ENCODE measurements at places on chromosomes 12 and 14.
A peak's percentile ranks its signal among the peaks of the same experiment; 100 is the strongest.

GRCh38 chr14:38442208-38442607 is 186.3 kb upstream of the CLEC14A start:
- H3K27me3 ChIP-seq: no peaks in the 10 kb centered on the region
- DNase-seq: no peak
- no peak overlapping the region for H3K4me3 ChIP-seq
- H3K4me1 ChIP-seq: no peaks in the 10 kb centered on the region

DNA sequence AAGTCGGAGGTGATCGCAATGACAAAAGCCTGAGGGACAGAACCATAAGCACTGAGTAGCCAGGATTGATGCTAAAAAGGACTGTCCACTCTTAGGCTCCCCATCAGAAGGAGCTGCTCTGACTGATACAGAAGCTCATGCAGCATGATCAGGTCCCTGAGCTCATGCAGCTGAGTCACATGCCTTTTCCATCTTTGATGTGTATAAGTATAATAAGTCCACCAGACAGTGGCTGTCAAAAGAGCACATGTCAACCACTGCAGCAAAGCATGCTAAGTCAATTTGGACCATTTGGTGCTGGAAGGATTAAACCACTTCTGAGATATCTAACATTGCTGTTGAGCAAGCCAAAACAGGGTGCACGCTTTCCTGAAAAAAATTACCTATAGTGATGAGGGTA is 144.1 kb downstream of the NTF3 start:
- no peaks in the 10 kb centered on the region for H3K27me3 ChIP-seq
- no peak overlapping the region for H3K4me3 ChIP-seq
- no peaks in the 10 kb centered on the region for H3K36me3 ChIP-seq

DNA sequence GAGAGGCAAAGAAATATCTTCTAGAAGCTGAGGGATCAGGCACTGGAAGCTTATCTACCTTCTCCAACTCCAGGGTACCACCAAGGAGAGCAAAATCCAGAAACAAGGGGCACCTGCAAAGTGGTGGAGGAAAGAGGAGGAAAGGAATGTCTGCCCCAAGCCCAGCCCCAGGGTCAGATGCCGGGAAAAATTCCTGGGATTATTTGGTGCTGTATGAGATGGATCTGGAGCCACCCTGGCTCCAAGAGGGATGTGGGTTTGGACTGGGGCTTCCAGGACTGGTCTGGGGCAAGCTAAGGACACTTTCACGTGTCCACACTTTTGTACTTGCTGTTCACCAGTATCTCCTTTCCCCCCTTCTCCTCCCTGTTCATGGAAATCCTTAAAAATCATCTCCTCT is 69.8 kb downstream of the DPF3 start:
- no peaks in the 10 kb centered on the region for H3K27me3 ChIP-seq
- no peak overlapping the region for H3K27ac ChIP-seq
- H3K4me1 ChIP-seq: no peaks in the 10 kb centered on the region
- H3K4me3 ChIP-seq: no peak overlapping the region
- no peaks in the 10 kb centered on the region for H3K36me3 ChIP-seq
- DNase-seq: no peak

GRCh38 chr14:102686196-102686801 is 91.0 kb upstream of the TRAF3 start:
- H3K27me3 ChIP-seq: no peaks in the 10 kb centered on the region
- no peak for DNase-seq
- H3K4me3 ChIP-seq: no peak overlapping the region
- H3K36me3 ChIP-seq: no peaks in the 10 kb centered on the region
- peaks cover 30% of the 10 kb centered on the region for H3K4me1 ChIP-seq
- H3K27ac ChIP-seq: no peak overlapping the region

- H3K4me3 ChIP-seq: peak overlapping the region; percentile 70
- DNase-seq: no peak
- H3K36me3 ChIP-seq: peaks cover 1% of the 10 kb centered on the region
- H3K27me3 ChIP-seq: no peaks in the 10 kb centered on the region
- H3K4me1 ChIP-seq: peaks cover 4% of the 10 kb centered on the region
- H3K27ac ChIP-seq: peak overlapping the region; percentile 100
Observed at GRCh38 chr12:69240631-69240995, 1.2 kb downstream of the CPSF6 start.

- no peaks in the 10 kb centered on the region for H3K36me3 ChIP-seq
- H3K27me3 ChIP-seq: no peaks in the 10 kb centered on the region
- no peaks in the 10 kb centered on the region for H3K4me1 ChIP-seq
- H3K27ac ChIP-seq: no peak overlapping the region
Observed at GRCh38 chr12:67797753-67798152, 149.2 kb downstream of the DYRK2 start.

DNA sequence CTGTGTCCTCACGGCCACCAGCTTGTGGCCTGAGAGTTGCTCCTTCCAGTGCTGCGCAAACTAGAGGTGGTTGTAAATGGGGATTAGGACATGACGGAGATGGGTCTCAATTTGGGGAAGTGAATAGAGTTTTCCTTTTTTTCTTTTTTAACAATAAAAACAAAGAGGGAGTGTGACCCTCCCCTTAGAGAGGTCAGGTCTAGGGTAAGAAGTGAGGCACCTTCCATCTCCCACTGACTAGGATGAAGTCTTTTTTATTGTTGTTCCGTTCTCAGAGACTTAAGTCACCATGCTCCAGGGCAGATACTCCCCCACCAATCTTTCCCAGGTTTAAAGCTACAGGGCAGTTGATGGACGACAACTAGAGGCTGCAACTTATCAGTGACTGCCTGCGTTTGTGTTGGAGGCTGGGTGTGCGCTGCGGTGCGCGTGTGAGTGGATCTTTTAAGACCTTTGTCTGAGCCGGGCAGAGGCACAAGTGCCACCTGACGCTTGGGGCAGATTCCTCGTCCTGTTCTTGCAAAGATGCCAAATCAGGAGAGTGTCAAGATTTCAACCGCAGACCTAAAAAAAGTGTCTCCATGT is 2.1 kb upstream of the GSC start:
- DNase-seq: no peak
- no peaks in the 10 kb centered on the region for H3K36me3 ChIP-seq
- no peaks in the 10 kb centered on the region for H3K4me1 ChIP-seq
- no peak overlapping the region for H3K4me3 ChIP-seq
- no peak overlapping the region for H3K27ac ChIP-seq
- H3K27me3 ChIP-seq: peaks cover 2% of the 10 kb centered on the region

DNA sequence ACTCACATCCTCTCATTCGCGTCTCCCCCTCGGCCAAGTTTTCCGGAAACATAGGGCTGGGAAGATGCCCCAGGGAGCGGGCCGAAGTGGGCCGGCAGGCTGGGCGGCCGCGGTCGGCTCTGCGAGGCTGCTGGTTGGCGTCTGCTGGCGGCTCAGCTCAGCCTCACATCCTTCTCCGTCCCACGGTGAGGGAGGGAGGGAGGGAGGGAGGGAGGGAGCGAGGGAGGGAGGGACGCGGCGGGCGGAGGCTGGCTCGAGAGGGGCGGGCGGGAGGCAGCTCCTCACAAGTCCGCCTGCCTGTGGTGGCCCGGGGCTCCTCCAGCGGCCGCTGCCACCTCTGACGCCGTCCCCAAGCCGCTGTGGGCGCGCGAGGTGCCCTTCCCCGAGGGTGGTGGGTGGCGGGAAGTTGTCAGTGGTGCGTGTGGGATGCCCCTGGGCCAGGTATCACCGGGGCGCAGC is 93.8 kb downstream of the RFLNA start:
- no peak overlapping the region for H3K27ac ChIP-seq
- H3K36me3 ChIP-seq: no peaks in the 10 kb centered on the region
- no peaks in the 10 kb centered on the region for H3K27me3 ChIP-seq

All from Caco-2 (cell line).